Activated CD4-positive, alpha-beta T cell treated with anti-CD3 and anti-CD28 coated beads, Interleukin-2, Interleukin-6, amounts not matched to agents 100 ng/mL and 50 ng/mL, durations not matched to agents 16 hours and 8 hours (primary cell): ENCODE measurements at places on chromosomes 3 and 15.
A peak's percentile ranks its signal among the peaks of the same experiment; 100 is the strongest.

GRCh38 chr15:90351479-90352106 is 491 bp upstream of the ZNF774 start:
- DNase-seq, result no peak

DNA sequence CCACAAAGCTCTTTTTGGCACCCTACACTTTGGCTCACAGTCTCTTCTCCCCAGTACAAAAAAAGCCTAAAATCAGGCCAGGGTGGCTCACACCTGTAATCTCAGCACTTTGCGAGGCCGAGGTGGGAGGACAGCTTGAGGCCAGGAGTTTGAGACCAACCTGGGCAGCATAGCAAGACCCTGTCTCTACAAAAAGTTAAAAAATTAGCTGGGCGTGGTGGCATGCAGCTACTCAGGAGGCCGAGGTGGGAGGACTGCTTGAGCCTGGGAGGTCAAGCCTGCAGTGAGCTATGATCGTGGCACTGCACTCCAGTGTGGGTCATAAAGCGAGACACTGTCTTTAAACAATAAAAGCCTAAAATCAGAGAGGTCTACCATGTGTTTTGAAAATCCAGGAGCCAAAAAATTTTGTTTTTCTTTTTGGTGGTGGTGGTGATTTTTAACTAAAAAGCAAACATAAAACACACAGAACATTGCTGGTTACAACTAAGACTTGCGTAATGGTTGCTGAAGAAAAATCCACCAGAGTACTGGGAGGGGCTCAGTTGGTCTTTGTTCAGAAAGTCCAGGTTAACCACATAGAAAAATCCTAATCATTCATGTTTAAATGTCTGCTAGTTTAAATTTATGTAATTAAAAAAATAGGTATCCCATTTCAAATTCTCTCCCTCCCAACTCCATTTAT is 1.6 kb upstream of the MAN2C1 start:
- DNase-seq, result no peak

GRCh38 chr3:127431066-127431465 is 143.2 kb upstream of the PRR20G start:
- no peak for DNase-seq

DNA sequence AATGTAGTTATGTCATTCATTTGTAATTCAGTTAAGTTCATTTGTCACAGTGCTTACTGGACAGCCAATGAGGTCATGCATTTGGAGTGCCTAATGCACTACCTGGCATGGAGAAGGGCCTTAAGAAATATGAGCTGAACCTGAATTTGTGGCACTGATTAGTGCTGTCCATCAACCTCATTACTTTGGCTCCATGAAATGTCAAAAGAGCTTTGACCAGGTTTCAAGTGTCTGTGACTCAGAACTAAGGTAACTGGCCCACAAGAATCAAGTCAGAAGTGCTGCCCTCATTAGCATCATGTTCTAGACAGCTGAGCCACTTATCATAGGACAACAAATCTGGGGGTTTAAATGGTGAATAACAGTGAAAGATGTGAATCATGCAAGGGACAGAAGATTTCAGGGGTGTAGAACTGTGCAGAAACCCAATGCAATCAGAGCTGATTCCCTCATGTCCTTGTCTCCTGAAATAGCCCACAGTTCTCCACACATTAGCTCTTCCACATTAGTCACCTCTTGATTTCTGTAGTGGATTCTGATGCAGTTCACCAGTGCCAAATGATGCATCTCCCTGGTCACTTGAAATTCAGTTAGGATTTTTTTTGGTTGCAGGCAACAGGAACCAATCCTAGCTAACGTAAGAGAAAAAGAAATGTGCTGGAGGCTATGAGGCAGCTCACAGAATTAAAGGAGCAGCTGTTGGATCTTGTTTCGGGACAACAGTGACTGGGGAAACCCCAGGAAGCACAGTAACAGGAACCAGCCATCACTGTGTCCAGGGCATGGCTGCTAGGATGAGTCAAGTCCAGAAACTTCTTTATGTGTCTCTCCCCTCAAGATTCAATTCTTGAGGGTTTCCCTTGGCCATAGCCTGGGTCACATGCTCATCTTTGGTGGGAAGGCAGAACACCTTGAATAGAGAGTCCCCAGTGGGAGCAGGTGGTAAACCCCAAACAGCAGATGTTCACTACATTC is 38.7 kb downstream of the CHST2 start:
- peak; percentile 72 for DNase-seq

DNA sequence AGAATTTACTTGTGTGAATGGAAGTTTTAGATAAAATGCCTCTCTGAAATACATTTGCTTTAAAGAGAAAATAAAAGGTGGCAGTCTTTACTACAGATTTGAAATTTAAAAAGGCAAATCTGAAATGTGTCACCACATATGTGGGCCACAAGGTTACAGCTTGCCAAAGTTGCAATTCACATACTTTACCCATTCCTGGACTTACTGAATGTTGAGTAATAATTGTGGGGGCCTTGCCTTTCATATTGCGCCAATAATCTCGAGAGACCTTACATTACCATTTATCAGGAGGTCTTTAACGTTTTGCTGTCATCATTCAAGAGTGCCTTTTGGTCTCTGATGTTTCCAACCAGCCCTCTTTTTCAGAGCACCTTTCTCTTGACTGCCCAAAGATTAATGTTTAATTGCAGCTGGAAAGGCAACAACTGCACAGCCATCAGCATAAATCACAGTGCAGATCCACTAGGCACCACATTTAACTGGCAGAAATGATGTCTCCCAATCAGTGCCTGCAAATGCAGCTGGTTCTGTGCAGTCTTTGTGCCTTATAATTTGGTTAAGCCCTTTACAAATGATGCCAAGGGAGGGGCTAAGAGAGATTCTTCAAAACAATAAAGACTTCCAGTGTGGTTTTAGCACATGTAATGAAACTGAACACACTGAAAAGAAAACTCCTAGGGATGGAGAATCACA is 206.8 kb downstream of the MAGI1 start:
- no peak for DNase-seq

DNA sequence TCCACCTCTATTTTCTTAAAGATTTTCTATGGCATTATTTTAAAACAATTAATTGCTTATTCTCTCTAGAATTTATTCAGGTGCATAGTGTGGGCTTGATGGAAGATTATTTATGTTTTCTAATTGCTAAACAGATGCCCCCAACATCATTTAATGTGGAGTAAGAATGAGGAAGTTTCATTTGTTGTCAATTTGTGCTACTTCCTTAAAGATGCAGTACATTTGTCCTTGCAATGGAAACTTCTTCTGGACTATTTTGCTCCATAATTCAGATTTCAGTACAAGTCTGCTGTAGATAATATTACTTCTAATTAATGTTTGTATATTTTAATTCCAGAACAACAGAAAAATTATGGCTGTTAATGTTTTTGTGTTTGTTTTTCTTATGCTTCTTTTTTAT is 104.8 kb downstream of the TGFBR2 start:
- no peak for DNase-seq

DNA sequence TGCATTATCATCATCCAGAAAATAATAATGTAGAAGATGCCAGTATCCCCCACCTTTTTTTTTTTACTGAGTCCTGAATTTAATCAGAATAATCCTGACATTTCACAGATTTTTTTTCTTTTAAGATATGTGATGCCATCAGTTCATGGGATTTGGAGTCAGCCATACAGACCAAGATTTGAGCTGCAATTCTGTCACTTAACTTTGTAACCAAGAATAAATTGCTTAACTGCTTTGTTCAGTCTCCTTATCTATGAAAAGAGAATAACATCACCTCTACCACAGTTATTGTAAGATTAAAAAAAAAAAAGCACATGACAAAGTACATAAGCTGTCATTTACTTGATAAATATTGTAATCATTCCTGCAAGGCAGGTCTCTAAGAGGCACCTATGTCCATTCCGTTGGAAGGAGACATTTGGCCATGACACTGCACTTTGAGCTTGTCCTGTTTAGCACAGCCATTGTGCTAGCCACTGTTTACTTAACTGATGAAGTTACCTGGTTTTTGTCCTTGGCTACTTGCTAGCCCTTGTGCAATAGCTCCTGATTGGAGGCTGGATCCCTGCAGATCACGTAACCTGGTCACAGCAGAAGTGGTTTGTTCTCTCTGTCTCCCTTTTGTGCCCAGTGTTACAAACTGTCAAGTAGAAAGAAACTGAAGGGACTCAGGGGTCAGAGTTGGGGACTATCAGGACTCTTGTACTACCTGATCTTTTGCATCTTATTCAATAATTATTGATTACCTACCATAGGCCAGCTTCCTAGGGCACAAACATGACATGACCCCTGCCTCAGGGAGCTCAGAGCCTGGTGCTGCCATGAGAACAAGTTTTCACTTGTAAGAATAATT is 306.0 kb downstream of the WDR72 start:
- DNase-seq, result no peak

GRCh38 chr3:127392156-127392490 is 104.3 kb upstream of the PRR20G start:
- no peak for DNase-seq

GRCh38 chr15:39099524-39099923 is 481.4 kb upstream of the THBS1 start:
- no peak for DNase-seq

DNA sequence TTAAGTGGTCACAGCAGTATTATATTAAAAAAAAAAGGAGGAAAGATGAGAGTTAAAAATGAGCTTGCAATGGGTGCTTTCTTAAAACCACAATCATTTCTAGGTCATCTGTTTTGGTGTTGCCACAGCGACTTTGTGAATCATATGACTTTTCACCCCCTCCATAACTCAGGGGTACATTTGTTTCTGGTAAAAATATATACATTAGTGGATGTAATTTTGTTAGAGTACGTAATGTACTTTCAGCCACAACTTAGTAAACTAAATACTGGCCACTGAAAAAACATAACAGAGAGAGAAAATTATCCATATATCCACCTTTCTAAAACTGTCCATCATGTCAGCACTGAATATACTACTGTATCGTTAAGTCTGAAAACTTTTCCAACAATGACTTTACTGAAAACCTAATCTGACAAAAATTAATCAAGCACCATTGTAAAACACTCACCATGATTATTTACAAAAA is 3.4 kb downstream of the ANKRD28 start:
- DNase-seq, result peak; percentile 62

DNA sequence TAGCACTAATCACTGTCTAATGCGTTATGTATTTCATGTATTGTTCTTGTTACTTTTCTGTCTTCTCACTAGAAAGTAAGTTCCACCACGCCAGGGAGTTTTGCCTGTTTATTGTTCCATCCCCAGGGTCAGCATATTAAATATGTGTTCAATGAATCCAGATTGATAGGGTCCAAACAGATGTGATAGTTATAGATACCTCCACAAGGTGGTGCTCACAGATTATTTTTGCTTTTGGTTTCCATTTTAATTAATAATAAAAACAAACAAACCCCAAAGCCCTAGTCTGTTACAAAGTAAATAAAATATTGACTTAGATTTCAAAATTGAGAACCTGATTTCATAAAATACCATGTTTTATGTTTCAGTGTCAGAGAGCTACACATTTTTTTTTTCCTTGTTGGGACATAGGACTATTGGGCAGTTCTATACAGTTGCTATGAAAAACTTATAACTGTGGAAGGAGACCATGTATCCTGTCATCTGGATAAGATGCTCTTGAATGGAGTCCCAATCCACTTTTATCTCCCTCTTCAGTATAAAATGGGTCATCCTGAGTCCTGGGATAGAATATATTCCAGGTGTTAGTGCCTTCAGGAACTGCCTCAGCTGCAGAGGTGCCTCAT is 12.4 kb downstream of the OTOL1 start:
- peak; percentile 1 for DNase-seq

DNA sequence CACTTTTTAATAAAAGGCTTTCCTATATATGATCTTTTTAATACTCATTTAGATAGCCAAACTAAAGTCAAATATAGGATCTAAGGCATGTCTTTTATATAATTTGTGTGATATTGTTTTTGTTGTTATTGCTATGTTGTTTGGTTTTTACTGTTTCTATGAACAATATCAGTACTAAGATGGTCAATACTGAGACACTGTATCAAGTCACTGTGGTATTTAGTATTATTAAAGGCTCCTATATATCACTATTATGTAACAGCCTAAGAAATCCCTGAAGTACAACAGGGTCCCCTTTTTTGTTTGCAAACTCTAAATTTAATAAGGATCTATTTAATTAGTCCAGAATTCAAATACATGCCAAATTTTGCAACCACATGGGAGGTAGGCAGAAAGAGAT is 61.9 kb downstream of the TBC1D5 start:
- peak; percentile 5 for DNase-seq

DNA sequence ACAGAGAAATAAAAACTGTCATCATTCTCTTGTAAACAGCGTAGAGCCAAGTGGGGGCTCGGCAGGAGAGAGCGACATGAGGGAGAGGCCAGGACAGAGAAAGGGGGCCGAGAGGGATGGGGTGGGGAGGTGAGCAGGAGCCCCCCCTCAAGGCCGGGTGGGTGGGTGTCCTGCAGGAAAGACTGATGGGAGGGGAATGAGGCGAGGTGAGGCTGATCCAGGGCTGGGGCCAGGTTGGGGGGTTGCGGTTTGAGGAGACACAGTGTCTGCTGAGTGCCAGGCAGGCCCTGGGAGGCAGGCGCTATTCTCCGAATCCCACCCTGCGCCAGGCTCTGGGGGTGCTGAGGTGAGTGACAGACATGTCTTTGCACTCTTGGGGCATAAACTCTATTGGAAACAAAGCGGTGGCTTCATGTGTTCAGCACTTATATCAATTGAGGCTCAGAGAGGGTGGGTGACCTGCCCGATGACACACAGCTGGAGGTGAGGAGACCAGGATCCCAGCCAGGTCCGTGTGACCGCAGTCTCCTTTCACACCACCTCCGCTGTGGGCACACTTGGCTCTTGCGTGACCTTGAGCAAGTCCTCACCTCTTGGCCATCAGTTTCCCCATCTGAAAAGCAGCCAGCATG is 19.6 kb upstream of the CSPG4 start:
- no peak for DNase-seq

- DNase-seq, result no peak
These were observed 16.8 kb downstream of the RFT1 start for GRCh38 chr3:53113293-53114010.

GRCh38 chr3:62602129-62602770 is 228.9 kb upstream of the FEZF2 start:
- no peak for DNase-seq

GRCh38 chr3:46280105-46280797 is 38.0 kb downstream of the CCR3 start:
- peak; percentile 86 for DNase-seq
